ENCODE measurements at places on chromosomes 12 and 14. TPM values are rescaled to one million over a fixed set of nuclear protein-coding genes. Genes with fewer than 3 reads are reported as not detected.

- DNase-seq, result no peak
Measured at GRCh38 chr14:85619851-85620250, 89.9 kb downstream of the FLRT2 start.

FAM234B gene
- 2.8 TPM for polyA plus RNA-seq

DNA sequence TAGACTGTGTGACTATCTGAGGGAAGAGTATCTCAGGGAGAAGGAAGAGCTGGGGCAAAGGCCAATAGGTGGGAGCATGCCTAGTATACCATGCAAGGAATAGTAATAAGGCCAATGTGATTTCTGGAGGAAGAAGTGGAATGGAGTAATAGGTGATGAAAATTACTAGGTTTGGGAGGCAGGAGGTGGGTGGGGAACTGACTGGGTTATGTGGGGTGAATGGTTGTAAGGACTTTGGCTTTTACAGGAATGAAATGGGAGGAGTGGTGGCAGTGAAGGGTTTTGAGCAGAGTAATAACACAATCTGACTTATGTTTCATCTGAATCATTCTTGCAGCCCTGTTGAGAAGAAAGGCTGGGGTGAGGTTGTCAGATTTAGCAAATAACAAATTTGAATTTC lies 30.9 kb downstream of the NUBPL start:
- DNase-seq, result no peak

GRCh38 chr14:64620910-64621309 lies 71.1 kb downstream of the PPP1R36 start:
- no peak for DNase-seq

- no peak for DNase-seq
Measured at GRCh38 chr14:68405961-68406360, 386.9 kb downstream of the ZFP36L1 start.

DNA sequence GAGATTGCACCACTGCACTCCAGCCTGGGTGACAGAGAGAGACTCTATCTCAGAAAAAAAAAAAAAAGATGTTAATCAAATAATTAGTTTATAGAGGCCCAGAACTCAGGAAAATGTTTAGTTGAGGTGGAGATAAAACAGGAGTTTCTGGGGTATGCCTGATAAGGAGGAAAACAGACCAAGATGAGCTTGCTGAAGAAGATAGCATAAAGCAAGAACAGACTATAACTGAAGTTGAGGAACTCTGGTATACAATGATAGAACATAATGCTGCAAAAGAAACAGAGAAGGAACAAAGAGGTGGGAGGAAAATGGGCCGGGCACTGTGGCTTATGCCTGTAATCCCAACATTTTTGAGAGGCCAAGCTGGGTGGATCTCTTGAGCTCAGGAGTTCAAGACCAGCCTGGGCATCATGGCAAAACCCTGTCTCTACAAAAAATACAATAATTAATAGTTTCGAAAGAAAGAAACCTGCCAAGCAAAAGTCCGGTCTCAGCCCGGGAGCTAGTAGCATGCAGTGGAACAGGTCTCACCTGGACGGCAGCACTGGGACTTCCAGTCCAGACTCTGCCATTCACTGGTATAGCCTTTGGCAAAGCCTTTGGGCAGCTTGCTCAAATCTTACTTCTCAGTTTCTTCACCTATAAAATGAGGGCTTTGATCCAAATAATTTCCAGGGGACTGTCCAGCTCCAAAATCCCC lies 25.4 kb downstream of the SLC35E3 start:
- DNase-seq, result no peak

PLCZ1 gene
- polyA plus RNA-seq, result not detected

GRCh38 chr14:104954746-104955395 lies 23.3 kb downstream of the AHNAK2 start:
- DNase-seq, result no peak

LRIG3 gene
- 4.8 TPM for polyA plus RNA-seq

AHSA1 gene
- 307 TPM for polyA plus RNA-seq

BDKRB2 gene
- 12.1 TPM for polyA plus RNA-seq

- no peak for DNase-seq
Measured at GRCh38 chr14:38469156-38469555, 213.3 kb upstream of the CLEC14A start.

IL22 gene
- polyA plus RNA-seq, result not detected

DNA sequence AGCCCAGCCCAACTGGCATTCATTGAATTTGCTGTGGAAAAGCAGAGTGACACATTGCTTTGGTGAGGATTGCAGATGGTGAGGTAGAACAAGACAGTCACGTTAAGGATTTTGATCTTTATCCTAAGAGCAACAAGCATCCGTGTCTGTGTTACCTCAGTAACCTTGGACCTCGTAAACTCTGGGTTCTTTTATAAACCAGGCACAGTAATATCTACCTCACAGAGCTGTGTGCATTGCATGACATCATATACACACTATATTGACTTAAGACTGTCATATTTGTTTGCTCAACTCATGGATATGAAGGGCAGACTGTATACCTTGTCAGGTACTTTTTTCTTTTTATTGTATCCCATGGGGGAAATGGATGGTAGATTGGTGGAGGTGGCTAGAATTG lies 156.2 kb downstream of the ETV6 start:
- no peak for DNase-seq
